ENCODE measurements at places on chromosomes 1 and 21. TPM values are rescaled to one million over a fixed set of nuclear protein-coding genes. Genes with fewer than 3 reads are reported as not detected.

- DNase-seq: no peak
Observed at GRCh38 chr1:3071565-3072390, 2.8 kb downstream of the PRDM16 start.

DNA sequence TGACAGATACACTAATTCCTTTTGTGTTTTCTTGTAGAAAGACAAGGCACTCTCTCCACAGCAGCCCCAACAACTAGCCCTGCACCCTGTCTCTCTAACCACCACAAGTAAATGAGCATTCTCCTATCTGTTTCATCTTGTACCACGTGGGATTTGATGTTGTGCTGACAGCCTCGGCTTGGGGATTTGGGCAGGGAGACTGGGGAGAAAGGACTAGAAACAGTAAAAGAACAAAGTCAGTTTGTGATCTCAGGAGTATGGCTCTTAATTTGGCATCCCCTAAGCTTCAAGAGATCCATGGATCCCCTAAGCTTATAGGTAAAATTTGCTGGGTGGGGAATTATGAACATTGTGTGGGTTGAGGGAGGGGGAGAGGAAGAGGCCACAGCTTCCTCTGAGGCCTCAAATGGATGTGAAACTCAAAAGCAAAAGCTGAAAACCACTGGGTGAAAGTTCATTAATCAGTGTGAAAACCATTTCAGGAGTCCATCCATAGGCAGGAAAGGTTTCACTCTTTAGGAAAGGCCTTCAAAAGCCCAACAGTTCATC is 3.1 kb downstream of the C1orf162 start:
- DNase-seq: no peak

DNA sequence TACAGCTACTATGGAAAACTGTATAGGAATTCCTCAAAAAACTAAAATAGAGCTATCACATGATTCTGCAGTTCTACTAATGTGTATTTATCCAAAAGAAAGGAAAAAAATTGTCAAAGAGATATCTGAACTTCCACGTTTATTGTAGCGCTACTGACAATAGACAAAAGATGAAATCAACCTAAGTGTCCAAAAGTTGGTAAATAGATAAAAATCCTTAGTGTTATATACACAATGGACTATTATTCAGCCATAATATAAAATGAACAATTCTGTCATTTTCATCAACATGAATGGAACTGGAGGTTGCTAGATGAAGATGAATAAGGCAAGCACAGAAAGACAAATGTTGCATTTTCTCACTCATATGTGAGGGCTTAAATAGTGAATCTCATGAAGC is 1492.1 kb downstream of the MRPL39 start:
- no peak for DNase-seq

- no peak for DNase-seq
Observed at GRCh38 chr1:153628638-153629342, 556 bp downstream of the S100A1 start.

- no peak for DNase-seq
Observed at GRCh38 chr1:34779526-34779925, 1.5 kb upstream of the GJB3 start.

The S100A5 gene
- not detected for total RNA-seq

DNA sequence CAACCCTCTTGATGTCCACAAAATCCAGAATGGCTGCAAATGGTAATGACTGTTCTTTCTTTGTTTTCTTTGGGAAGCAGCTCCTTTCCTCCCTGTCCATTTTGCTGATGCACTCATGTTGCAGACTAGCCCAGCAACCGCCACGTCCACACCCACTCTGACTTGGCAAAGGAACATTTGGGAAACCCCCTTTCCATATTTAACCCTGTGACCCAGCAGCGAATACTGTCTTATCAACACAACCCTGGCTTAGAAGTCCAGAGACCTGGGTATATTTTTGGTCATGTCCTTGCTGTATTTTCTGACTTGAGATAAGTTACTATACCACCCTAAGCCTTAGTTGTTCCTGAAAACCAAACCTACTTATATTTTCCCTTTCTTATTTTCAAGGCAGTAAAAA is 18.1 kb upstream of the SHE start:
- DNase-seq: no peak

DNA sequence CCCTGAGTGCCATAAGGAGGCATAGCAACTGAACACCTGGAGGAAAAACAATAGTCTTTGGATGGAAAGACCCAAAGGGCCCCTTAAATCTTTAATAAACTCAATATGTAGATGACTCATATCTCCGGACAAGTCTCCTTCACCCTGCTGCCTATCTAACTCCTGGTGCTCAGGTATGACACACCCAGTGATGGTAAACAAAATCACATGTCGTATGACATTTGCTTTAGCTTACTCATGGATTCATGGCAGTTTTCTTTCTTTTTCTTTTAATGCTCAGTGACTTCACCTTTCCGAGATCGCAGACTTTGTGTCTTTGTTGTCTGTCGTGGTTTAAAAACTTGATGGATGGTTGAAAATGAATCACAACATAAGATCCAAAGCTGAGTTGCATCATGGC is 208.5 kb upstream of the PROX1 start:
- DNase-seq: no peak

GRCh38 chr1:6602669-6603237 is at the start of gene KLHL21:
Gene KLHL21 (minus strand): TSS chr1:6602869. CDS start chr1:6602817, 52 bp downstream.
- DNase-seq: peak; percentile 90

DNA sequence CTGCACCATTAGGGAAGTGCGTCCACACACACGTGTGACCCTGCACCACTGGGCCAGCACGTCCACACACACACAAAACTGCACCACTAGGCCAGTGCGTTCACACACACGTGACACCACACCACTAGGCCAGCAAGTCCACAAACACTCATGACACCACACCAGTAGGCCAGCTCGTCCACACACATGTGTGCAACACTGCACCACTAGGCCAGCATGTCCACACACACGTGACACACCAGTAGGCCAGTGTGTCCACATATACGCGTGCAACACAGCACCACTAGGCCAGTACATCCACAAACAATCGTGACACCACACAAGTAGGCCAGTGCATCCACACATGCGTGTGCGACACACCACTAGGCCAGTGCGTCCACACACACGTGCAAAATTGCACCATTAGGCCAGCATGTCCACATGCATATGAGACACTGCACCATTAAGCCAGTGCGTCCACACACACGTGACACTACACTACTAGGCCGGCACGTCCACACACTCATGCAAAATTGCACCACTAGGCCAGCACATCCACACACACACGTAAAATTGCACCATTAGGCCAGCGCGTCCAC is 235.0 kb downstream of the SLC45A1 start:
- no peak for DNase-seq

GRCh38 chr21:36701756-36702621 is 3.1 kb downstream of the SIM2 start:
- DNase-seq: no peak

- DNase-seq: no peak
Observed at GRCh38 chr1:238752327-238752726, 634.0 kb upstream of the CHRM3 start.

The FMO2 gene
- 0.31 TPM for total RNA-seq

The IGSF8 gene
- total RNA-seq: 49.8 TPM

- no peak for DNase-seq
Observed at GRCh38 chr21:36478207-36478701, 1.7 kb downstream of the CLDN14 start.

DNA sequence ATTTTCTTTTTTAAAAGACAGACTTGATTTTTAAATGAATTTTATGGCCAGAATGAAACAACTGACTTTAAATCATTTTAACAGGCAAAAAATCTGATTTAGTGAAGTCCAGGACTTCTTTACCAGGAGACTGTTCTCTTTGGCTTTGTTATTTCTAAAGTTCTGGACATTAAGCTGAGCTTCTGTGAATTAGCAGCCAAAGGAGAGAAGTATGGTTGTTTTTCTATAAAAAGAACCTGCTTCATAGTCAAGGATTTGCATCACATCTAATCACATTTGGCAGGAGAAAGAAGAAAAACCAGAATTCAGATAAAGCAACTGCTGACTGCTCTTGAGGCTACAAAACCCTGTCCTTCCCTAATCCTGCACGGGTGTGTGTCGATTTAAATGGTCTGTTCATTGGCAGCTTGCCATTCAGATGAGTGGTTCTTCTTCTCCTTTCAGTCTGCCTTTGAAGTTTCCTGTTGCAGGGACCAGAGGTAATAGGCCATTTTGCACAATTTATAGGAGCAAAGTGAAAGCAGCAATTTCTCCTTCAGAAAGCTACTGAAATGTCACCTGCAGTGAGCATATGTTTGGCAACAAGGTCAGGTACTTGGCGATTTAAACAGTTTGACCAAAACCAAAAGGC is 215.4 kb downstream of the OLFM3 start:
- no peak for DNase-seq

The LIN28A gene
- total RNA-seq: not detected

The OR2T2 gene
- total RNA-seq: not detected

- no peak for DNase-seq
Observed at GRCh38 chr1:167452483-167452882, 65.8 kb downstream of the CD247 start.

Measured in occipital lobe (tissue), 3 donors.